Stimulated activated CD4-positive, alpha-beta T cell treated with anti-CD3 and anti-CD28 coated beads, Interleukin-4, amount 100 ng/mL, for 4 hours (primary cell): ENCODE measurements at places on chromosomes 12 and 14.

DNA sequence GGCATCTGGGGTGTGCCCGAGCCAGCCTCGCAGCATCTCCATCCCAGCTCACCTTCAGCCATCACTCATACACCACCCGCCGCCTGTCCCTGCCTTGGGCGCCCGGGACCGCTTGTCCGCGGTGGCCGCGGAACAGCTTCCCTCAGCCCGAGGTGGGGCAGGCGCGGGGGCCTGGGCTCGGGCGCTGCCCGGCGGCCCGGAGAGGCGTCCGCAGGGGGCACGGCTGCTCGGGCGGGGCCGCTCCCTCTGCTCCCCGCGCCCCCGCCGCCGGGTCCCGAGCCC, 430 bp downstream of the SLC41A2 start:
- peak; percentile 29 for DNase-seq

GRCh38 chr14:89746654-89747053, 207.9 kb downstream of the EFCAB11 start:
- DNase-seq: no peak

GRCh38 chr14:105077649-105077995, 12.4 kb upstream of the GPR132 start:
- no peak for DNase-seq

DNA sequence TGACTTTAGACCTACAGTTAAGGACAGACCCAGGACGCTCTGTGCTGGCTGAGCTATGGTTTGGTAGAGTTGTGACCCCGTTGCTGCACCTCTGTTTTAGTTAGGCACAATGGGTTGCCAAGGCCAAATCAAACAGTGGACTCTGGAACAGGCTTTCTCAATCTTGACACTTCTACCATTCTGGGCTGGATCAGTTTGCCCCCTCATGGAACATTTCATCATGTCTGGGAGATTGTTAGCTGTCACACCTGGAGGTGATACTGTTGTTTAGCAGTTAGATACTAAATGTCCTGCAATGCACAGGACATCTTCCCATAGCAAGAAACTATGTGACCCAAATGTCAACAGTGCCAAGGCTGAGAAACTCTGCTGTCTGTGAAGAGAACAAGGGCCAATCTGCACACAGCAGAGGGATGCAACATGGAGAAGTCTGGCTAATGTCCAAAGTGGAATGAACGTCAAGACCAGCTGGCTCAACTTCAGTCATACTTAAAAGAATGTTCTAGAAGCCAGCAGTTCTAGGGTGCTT, 65.6 kb upstream of the DICER1 start:
- no peak for DNase-seq

DNA sequence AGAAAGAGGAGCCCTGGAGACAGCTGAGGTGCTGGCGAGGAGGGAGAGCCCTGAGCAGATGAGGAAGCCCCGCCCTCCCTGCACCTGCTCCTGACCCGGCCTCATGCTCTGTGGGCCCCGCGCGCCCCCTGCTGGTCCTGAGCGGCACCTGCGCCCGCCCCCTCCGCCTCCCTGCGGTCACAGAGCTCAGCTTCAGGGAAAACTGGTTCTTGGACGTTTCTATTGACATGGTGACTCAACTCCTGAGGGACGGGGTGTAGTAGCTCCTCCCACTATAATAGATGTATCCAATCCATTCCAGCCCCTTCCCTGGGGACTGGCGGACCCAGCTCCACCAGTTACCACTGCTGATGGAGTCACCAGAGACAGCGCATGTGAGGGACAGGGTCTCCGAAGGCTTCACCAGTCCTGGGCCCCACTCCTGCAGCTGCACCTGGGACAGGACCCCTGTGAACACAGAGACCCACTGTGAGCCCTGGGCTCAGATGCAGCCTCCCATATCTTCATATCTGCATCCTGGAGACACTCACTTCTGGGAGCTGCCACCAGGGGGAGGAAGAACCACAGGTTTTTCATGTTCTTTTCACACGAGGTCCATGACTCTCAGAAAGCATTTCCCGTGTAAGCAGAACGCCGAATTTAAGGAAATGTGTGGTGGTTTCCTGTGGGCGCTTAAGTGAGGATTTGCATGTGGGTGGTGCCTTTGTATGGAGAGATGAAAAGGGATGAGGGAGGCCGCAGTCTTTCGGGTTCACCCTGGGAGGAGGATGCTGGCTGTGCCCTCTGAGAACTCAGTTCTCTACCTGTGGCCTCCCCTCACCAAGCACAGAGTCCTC, 1346.4 kb downstream of the TMEM121 start:
- DNase-seq: peak; percentile 85

- no peak for DNase-seq
Observed at GRCh38 chr12:24561882-24562770, 386.8 kb downstream of the BCAT1 start.
